ENCODE measurements at places on chromosomes 2 and 18.

GRCh38 chr2:240811346-240812300 is 8.4 kb downstream of the KIF1A start:
- no peak for DNase-seq

DNA sequence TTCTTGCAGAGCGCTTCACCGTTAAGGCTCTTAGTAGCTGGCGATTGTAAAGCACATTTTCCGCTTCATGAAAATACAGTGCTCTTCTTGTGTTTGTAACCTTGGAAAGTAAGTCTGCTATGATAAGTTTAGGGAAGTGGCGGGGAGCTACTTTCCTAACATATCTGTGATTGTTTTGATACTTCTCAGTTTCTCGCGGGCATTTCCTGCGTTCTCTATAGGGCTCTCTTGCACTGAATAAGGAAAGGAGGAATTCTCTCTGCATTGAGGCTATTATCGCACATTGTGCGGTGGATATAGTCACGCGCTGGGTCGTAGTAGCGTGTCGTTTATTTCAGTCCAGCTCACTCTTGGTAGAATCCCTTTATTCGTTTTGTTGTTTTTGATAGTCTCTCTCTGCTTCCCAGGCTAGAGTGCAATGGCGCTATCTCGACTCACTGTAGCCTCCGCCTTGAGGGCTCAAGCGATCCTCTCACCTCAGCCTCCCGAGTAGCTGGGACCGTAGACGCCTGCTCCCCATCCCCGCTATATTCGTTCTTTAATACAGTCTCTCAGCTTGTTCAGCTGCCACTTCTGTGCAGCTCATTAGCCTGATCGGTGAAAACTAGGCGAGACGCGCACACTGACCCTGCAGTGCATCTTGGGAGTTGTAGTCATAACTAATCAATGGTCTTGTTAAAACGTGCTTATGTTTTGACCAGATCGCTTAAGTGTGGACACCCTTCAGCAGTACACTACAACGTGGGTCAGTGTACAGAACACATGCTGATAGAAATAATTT is 1.0 kb upstream of the PPP4R3B start:
- DNase-seq, result peak; percentile 42

- peak; percentile 31 for DNase-seq
Observed at GRCh38 chr18:63971320-63972001, 1.6 kb downstream of the SERPINB8 start.

GRCh38 chr2:58911877-58912276 is 670.8 kb upstream of the FANCL start:
- DNase-seq, result peak; percentile 43

DNA sequence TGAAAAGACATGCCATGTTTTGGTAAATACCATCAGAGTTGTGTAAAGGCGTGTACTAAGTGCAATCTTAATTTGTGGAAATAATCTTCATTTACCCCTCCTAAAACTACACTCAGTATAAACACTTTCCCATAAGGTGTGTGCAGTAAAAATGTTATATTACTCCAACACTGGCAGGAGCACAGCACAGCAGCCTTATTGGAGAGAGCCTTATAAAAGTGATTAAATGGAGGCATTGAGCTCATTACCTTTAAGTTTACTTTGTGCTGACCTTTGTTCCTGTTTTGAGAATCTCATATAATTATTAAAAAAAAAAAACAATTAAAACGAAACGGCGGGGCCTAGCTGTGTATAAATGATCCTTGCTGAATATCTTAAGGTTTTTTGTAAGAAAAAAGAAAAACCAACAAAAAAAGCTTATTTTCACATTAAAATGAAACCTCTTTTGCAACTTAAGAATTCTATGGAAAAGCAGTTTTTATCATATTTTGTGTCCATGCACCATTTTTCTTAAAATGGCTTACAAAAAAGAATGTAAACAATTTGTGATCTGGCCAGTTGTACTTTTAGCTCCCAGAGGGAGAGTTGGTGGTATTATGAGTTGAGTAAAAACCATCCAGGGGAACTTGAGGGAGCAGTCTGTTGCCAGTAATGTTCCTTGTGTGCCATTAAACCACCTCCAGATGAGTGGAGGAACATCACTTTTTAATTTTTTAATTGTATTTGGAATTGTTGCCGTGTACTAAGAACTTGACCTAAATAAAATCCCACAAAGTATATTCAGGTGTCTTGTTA is 103.4 kb downstream of the ABI2 start:
- DNase-seq, result no peak

GRCh38 chr2:101808006-101808562 is 110.6 kb downstream of the MAP4K4 start:
- no peak for DNase-seq

GRCh38 chr2:121650315-121650930 is 1.2 kb upstream of the CLASP1 start:
- DNase-seq, result peak; percentile 0

DNA sequence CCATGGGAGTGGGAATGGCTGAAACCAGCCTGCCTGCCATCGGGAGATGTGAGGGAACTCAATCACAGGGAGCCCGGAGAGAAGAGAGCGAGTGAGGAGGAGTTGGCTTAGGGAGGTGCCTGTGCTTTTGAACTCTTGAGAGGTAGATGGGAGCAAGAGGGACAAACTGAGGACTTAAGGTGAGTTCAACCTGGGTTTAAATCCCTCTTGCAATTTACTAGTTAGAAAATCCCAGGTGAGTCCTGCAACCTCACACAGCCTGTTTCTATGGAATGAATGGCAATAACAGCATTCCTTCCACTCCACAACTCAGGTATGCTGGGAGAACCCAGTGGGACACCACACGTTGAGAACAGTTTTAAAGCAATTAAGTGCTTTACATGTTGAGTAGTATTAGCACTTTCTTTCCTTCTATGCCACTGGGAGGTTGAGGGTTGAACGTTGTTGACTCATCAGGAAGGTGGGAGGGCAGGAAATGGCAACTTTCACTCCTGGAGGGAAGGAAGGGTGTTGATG is 57.3 kb downstream of the VIT start:
- no peak for DNase-seq

DNA sequence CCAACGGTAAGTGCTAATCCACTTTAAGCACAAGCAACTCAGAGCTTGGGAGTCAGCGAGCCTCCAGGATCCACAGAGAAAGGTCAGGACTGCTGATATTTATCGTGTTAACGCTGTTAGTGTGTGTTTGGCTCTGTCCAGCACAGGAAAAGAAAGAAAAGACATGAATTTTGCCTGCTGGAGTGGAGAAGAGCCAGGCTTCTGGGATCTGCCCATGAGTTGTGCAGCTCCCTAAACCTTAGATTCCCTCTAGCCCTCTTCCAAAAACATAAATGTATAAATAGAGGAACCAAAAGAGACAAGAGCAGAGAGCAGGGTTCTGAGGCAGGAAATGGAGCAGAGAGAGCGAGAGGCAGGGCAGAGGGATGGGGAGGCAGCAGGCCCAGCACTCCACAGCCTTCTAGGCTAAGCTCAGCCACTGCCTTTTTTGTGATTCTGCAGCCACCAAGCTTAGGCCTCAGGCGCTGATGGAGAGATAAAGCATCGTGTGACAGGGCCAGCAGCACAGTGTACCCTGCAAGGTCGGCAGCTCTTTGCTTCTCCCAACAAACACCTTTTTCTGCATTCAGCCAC is 14.5 kb upstream of the MAT2A start:
- DNase-seq, result no peak

Measured in spinal cord (tissue), 10 donors.